Muscle of arm (tissue), 14 donors: ENCODE measurements at places on chromosomes 6 and 20. TPM values are rescaled to one million over a fixed set of nuclear protein-coding genes. Genes with fewer than 3 reads are reported as not detected.

LY6G5C gene
- polyA plus RNA-seq = not detected

BLTP3A gene
- polyA plus RNA-seq = 14.9 TPM

LBP gene
- not detected for polyA plus RNA-seq

- DNase-seq = no peak
Measured at GRCh38 chr6:111711984-111712752, 106.5 kb upstream of the TRAF3IP2 start.

DNA sequence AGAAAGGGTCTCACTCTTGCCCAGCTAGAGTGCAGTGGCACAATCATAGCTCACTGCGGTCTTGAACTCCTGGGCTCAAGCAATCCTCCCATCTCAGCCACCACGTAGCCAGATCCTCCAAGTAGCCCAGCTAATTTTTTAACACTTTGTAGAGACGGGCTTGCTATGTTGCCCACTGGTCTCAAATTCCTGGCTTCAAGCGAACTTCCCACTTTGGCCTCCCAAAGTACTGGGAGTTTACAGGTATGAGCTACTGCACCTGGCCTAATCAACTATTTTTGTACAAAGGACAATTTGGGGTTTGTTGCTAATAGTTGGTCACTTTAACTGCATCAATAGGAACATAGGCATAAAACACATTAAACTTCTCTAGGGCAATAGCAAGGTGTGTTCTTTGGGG lies 29.9 kb upstream of the SYNCRIP start:
- no peak for DNase-seq

- DNase-seq = no peak
Measured at GRCh38 chr6:19320111-19320581, 517.0 kb upstream of the ID4 start.

DNA sequence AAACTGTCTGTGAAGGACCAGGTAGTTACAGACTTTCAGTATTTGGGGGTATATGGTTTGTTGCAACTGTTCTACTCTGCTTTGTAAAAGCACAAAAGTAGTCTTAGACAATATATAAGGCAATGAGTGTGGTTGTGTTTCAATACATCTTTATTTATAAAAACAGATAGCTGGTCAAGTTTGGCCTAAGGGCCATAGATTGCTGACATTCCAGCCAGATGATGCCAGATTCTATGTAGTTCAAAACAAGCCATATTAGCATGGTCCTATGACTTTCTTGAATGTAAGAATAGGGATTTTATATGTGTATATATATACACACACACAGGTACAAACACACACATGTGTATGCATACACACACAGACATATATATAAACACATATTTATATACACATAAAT lies 201.8 kb downstream of the GRIK2 start:
- DNase-seq = no peak

DNA sequence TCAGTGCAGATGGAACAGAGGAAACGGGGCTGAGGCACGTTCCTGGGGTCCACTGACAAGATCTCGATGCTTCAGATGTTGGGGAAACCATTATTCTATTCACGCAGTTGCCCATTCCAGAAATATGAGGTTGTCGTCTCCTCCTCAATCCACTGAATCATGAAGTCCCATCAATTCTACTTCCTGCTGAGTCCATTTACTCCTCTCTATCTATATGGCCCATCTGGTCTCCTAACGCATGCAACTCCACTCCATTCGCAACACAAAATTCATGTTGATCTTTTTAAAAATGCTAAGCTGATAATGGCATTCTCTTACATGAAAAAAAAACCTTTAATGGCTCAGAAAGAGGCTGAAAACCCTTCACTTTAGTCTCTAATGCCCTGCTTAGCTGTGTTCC lies 37.5 kb downstream of the MAP3K5 start:
- no peak for DNase-seq

DNA sequence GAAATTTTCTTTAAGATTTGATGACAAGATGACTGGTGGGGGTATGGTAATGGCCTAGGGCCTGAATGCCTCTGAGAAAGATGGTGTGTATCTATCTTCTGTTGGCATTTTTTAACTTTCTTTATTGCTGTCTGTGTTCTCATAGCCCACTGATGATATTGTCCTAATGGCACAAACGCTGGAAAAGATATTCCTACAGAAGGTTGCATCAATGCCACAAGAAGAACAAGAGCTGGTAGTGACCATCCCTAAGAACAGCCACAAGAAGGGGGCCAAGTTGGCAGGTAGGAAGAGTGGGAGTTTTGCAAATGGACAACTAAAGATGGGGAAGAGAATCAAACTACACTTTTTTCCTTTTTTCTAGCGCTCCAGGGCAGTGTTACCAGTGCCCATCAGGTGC lies 7.5 kb downstream of the BRD2 start:
- DNase-seq = no peak

DNA sequence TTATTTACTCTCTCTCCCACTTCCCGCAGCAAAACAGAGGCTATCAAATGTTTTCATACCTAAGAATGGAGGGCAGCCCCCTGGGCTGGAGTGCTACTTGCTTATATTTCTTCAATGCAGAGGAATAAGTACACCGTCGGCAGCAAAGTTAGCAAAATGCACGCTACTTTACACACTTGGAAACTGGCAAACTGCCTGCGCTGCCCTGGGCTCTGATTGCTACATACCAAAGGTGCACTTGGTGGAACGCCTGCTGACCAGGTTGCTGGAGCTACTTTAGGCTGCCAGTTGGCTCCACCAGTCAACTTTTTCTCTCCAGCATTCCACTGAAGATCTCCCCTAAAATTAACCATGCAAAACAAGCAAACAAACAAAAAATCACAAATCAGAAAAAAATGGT lies 62.4 kb downstream of the PRSS35 start:
- DNase-seq = no peak
